T1000 (cell line): ENCODE measurements at places on chromosomes 12 and 14.

- no peak for DNase-seq
These were observed 777 bp downstream of the ASCL1 start for GRCh38 chr12:102958073-102958829.

- no peak for DNase-seq
These were observed 392.1 kb upstream of the DDHD1 start for GRCh38 chr14:53545217-53545616.

DNA sequence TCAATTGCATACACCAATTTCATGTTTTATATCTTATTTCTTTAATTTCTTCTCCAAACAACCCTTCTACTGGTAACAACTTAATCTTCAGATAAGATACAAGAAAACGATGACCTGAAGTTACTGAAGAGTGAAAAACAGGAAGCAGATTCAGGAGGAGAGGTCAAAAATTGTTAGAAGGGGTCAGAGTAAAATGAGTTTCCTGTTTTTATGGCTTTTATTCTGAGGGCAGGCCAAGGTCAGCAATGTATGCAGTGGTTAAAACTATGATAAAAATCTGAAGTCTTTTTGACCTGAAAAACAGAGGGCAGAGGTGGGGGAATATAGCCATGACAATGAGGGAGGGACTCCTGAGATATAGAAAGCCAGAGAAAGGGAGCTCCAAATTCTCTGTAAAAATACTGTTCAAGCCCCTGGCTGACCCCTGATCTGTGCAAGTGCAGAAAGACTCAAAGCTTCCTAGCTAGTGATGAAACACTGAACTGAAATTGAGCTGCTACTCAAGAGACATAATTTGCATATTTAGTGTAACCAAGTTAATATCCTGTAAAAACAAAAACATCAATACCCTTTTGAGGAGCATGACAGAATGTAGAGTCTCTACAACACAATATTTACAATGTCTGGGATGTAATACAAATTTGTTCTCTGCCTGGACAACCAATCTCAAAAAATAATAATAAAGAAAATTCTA, 514.3 kb upstream of the SEL1L start:
- DNase-seq: no peak

GRCh38 chr12:28104903-28105864, 85.1 kb upstream of the CCDC91 start:
- DNase-seq: no peak

GRCh38 chr14:51205486-51205885, 34.6 kb upstream of the TMX1 start:
- no peak for DNase-seq

DNA sequence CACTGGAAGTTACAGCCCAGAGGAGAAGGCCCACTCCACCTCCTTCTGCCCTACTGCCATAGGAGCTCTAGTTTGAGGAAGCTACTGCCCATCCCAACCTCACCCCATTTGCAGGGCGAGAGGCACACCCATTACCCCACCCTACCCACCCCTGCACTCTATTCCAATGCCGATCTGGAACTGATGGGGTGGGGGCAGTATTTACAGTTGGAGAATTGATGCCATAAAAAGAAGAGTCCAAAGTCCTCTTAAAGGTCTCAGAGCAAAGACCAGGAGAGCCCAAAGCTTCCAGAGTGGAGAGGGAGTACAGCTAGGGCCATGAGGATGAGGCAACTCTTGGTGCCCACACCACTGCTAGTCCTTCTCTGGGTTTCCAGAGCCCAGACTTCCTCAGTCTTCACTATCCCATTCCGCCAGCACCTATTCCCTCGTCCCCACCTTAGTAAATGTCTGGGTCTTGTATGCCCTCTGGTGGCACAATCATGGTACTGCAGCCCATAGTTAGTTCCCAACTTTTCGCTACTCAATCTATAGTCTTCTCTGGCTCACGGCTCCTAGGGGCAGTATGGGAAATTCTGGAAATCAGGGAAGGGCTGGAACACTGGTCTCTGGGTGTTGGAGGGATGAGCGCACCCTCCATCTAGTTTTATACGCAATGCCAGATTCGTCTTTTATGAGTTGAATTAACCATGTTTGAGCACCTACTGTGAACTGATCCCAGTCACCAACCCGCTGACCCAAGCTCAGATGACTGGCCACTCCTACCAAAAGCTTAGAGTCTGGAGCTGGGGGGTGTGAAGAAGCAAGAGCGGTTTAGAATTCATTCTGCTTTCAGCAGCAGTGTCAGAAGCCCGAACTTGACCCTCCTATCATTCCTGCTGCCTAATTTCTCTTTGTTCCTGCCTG, 6.9 kb upstream of the ADCY6 start:
- DNase-seq: peak; percentile 73

DNA sequence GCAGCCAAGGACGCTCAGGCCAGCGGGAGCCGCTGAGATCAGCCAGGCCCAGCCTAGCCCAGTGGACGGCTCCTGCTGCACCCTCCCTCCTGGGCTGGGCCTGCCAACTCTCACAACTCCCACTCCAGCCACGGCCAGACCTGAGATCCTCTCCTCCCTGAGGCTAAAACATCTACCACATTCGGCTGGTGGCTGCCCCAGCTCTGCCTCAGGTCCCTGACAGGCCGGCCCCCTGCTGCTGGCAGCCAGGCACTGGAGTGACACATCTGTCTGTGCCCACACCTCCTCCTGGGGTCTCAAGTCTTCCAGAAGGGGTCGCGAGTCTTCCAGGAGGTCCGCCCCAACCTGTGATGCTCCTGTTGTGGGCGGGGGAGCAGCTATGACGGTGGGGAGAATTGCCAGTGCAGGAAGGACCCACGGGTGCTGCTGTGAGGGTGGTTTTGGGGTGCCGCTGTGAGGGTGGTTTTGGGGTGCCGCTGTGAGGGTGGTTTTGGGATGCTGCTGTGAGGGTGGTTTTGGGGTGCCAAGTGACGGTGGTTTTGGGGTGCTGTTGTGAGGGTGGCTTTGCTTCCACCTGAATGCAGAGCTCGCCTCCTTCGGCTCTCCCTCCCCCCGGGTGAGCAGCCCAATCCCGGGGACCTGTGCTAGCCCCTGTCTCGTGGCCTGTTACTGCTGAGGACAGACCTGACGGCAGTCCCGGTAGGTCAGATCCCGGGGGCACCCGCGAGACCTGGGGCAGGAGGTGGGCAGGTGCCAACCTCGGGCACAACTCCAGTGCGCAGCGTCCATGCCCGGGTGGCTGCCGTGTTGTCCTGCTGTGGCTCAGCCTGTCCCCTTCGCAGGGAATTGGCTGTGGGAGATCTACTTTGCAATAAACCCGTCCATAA, 27.5 kb upstream of the C14orf180 start:
- no peak for DNase-seq

GRCh38 chr12:87995581-87996178, 33.5 kb downstream of the C12orf50 start:
- DNase-seq: peak; percentile 99

DNA sequence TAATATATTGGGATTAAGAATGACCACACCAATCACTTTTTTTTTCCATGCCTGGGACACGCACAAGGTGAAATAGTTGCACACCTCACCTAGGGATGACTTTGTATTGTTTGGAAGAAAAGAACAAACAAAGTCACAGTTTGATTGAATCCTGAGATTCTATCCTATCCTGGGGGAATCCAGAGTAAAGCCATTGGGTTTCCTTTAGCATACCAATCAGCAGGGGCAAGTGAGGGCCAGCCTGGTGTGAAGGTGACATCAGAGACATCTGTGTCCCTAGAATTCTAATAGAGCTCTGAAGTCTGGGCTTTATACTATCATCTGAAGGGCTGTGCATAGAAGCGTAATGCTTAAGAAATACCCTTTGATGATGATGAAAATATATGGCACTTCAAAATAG, 199.9 kb downstream of the STXBP6 start:
- DNase-seq: no peak

DNA sequence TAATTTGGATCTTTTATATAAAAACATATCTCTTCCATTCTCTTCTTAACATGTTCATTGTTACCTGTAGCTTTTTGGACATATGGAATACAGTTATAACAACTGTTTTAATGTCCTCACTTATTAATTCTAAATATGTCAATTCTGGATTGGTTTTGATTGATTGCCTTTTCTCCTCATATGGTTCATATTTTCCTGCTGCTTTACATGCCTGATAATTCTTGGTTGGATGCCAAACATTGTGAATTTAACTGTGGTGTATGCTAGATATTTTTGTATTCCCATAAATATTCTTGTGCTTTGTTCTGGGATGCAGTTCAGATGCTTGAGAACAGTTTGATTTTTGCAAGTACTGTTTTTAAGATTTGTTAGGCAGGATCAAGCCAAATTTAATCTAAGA, 10.8 kb downstream of the C14orf132 start:
- DNase-seq: no peak

GRCh38 chr14:66842911-66843512, 335.1 kb downstream of the GPHN start:
- DNase-seq: no peak

DNA sequence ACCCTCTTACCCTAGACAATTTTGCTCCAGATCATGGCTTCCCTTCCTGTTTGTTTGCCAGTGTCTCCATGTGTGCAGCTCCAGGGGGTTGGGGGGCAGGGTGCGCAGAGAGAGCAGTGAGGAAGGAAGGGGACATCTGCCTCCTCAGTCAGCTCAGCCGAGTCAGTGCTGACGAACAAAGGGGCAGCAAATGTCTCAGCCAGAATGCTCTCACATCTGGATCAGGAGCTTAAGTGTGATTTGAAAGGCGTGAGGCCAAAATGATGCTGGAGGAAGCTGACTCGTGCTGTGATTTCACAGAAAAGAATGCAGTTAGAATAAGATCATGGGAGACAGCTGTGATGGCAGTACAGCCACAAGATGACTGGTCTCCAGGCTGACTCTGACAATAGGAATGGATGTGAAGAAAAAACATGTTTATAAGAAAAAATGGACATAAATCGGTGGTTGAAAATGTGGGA, 27.1 kb upstream of the CDK17 start:
- DNase-seq: peak; percentile 99

GRCh38 chr12:102959391-102959790, 1.9 kb downstream of the ASCL1 start:
- no peak for DNase-seq

GRCh38 chr14:81584495-81584894, 50.8 kb upstream of the SEL1L start:
- no peak for DNase-seq

DNA sequence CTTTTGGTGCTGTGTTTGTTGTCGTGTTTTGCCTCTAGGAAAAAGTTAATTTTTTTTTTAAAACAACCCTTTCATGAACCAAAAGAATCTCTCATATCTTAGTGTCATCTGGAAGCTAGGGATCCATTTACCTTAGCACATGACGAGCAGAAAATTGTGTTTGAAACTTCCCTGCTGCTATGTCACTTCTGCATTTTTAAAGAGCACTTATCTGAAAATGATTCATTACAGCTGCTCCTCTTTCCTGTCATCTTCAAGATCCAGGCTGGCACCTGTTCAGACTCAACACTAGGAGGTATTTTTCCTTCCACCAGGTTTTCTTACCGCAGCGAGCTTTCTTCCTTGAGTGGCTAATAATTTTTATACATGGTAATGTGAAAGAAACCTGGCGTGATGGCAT, 67.0 kb downstream of the EML1 start:
- DNase-seq: no peak

DNA sequence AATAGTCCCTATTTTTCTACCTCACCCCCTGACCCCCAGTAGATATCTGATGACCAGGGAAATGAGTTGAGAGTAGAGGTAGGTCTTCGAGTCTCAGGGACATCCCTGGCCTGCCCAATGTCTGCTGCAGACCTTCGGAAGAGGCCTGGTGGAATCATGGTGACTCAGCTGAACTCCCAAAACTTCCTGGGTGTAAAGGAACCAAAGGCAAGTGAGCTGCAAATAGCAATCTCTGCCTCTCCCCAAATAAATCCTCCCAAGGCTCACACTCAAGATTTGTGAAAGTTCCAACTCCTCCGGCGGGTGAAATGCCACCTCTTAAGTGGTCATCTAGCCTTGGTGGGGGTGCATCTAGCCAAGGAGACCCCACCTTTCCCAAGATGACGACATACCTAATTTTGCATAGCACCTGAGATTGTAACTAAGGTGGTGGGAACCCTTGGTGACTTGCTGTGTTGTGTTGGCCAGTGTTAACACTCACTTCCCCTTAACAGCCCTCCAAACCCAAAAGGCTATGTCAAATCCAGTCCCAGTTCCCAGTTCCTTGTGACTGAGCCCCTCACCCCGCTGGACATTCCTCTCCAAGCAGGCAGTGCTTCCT, 6.3 kb downstream of the ZFP36L1 start:
- no peak for DNase-seq

DNA sequence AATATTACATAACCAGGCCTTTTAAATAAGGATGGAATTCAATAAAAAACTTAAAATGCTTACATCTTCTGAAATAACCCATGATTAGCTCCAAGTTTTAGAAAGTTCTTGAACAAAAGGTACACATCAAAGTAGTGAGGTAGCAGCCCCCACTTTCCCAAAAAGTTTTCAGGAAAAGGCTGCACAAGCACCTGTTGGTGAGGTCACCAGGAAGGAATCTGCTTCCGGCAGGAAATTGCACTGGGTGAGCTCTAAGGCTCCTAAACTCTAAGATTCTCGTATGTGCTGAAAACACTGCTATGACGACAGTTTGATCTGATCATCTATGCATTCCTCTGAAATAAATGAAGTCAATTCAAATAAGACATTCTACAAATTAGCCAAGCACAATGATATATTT, 34.3 kb upstream of the TTC7B start:
- no peak for DNase-seq

- DNase-seq: no peak
These were observed 64.5 kb downstream of the FZD10 start for GRCh38 chr12:130226771-130227170.

DNA sequence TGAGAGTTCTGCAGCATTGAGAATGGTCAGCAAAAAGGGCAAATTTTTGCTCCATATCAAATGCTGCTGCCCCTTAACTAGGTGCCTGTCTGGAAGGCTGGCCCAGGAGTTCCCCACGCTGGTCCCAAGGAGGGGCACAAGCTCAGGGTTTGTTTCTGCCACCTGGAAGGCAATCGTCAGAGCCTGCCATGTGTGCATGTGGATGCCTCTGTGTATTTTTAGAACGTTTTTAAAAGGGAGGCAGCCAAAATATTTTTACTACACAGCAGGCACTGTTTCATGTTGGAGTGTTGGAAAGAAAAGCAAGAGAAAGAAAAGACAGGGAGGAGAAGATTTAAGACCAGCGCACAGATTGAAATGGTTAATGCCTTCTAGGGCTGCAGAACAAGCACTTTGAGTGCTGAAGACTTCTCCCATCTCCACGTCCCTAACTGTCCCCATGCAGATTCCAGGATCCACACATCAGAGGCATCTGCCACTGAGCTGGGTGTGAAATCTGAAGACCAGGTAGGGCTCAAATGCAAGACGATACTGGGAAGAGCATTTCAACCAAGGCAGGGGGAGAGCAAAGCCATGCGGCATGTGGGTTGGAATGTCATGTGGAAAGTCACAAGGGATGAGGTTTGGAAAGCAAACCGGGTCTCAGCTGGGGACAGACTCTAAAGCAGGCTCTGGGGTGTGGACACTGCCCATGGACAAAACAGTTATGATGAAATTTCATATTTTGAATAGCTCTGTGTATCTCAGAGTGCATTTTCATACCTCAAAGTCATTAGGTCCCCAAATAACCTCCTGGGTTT, 557.2 kb downstream of the BCL11B start:
- no peak for DNase-seq

DNA sequence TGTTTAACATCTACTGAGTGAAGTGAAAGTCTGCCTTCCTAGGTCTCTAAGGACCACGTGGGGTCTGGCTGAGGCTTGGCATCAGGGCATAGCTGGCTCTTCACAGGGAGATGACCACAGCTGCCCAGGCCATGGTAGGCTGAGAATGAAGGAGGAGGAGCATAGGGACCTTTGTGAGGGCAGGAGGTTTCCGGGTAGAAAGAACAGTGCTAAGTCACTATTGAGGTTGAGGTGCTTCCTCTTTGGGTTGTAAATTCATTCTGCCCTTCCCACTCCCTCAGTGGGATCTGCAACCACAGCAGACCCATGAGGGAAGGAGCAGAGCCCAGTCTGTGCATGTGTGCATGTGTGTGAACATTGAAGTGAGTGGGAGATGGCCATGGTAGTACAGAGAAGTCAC, 909.6 kb downstream of the VRK1 start:
- no peak for DNase-seq
